ENCODE measurements at places on chromosomes 12 and 14.

- no peak for DNase-seq
Observed at GRCh38 chr12:31853520-31853919, 105.7 kb upstream of the RESF1 start.

- no peak for DNase-seq
Observed at GRCh38 chr12:49974677-49975317, 2.0 kb downstream of the AQP6 start.

GRCh38 chr14:36604757-36605505 lies 22.5 kb upstream of the NKX2-8 start:
- peak; percentile 89 for DNase-seq

- DNase-seq = no peak
Observed at GRCh38 chr12:60977966-60978365, 1282.2 kb upstream of the USP15 start.

DNA sequence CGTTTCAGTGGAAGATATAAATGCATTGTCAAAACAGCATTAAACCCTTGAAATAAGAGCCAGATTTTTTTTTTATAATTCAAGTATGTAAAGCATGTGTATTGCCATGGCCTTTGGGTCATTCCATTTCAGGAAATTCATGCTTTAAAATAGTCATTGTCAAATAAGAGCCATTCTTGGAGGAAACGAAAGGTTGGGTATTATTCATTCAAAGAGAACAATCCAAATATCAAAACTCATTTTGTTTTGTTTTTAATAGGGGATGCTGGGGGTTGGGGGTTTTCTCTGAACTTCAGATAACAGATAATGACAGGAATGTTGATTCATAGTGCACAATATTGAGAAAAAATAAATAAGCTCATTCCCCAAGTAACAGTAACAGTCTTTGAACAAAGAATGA lies 174.4 kb upstream of the NUDT4 start:
- DNase-seq = no peak

- DNase-seq = no peak
Observed at GRCh38 chr12:120055231-120056000, 61.1 kb downstream of the RAB35 start.

DNA sequence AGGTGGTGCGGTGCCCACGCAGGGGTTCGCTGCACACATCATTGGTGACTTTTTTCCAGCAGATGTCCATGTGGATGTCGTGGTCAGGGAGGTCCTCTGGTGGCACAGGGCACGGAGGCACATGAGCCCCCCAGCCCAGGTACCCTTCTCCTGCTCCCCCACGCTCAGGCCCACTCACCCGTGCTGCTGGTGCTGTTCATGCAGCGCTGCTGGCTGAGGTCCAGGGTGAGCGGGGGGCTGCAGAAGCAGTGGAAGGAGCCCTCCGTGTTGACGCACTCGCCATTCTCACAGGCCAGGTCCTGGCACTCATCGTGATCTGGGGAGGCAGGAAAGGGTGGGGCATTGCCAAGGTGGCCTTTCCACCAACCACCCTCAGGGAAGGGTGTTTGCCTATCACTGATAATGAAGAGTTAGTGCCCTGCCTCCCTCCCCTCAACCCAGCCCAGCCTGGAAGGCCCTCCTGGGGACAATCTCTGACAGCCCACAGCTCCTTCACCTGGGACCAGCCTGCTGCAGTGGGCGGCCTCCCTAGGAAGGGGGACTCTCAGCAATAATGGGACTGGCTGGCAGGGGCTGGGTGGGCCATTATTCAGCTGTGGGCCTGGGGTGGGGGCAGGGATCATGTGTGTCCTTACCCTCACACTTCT lies 9.8 kb downstream of the ISCA2 start:
- no peak for DNase-seq

GRCh38 chr14:36659822-36660735 lies 1.6 kb upstream of the PAX9 start:
- no peak for DNase-seq

DNA sequence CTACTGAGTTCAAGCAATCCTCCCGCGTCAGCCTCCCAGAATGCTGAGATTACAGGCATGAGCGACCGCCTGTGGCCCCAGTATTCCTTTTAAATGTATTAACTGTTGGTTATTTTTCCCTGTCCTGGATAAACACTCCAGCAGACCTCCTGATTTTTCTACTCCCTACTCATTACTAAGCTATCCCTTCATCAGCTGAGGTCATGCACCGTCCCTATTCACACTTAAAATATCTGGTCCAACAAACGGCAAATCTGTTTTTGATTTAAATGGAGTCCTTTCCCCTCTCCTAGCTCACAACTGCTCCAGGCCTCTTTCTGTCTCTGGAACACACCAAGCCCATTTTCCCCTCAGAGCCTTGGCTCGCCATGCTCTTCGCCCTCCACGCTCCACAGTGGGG lies 1003.3 kb upstream of the TMEM132C start:
- no peak for DNase-seq

DNA sequence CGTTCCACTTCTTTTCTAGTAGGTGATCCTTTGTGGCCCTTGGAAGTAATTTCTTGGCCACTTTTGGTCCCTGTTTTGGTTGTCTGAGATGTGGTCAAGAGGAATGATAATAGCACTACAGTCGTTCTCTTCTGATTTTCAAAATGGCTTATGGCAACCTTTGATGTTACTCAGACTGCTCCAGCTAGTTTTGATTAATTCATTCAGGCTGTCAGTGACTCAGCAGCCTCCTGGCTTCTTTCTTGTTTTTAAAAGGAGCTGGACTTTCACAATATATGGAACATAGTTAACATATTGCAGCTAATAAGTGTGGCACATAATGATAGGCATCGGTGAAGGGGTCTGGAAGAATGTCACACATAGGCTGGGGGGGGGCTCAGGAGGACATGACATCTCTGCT lies 47.3 kb downstream of the WDR20 start:
- no peak for DNase-seq

GRCh38 chr14:104927901-104928300 lies 3.2 kb downstream of the PLD4 start:
- DNase-seq = no peak

GRCh38 chr12:131795064-131795463 lies 33.1 kb upstream of the MMP17 start:
- DNase-seq = no peak

DNA sequence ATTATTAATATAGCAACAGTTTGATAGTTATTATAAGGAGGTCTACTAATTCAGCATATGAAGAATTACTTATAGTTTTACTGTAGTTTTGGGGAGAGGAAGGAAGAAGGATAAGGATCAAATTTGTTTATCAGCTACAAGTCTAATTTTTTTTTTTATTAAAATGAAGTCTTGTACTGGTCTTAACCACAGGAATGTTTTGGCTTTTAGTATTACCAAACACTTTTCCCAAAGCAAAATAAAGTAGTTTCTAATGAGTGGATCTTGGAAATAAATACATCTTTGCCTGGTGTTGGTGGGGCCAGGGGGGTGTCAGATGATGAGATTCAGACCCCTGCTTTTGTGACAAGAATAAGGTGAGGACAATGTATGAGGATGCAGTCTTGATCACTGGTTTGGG lies 57.2 kb upstream of the ZDHHC17 start:
- DNase-seq = no peak

GRCh38 chr14:69300601-69301221 lies 40.8 kb downstream of the GALNT16 start:
- DNase-seq = no peak

Data from DMS153 (cell line).